ENCODE measurements at places on chromosomes 7 and 10.

- no peak for DNase-seq
Measured at GRCh38 chr10:35644050-35644950, 2.2 kb upstream of the FZD8 start.

DNA sequence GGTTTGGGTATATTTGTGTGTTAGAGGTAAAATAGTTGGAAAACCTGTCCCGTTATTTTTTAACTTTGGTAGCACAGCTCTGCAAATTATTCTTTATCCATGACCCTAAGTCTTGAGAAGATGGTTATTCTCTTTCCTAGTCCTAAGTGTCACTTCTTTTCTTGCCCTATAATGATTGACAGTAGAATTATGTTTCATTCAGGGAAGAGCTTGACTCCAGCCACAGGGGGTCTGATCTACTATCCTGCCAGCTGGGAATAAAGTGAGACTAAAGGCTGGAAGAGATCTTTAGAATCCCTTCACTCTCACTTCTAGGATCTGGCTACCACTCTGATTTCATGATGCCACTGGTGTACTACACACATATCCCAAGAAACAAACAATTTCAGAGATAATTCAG lies 90.4 kb downstream of the PHTF2 start:
- no peak for DNase-seq

- no peak for DNase-seq
Measured at GRCh38 chr10:60821656-60822055, 43.4 kb downstream of the CDK1 start.

- no peak for DNase-seq
Measured at GRCh38 chr10:131758939-131759301, 141.9 kb upstream of the PPP2R2D start.
